ENCODE measurements at places on chromosomes 7 and 10.

DNA sequence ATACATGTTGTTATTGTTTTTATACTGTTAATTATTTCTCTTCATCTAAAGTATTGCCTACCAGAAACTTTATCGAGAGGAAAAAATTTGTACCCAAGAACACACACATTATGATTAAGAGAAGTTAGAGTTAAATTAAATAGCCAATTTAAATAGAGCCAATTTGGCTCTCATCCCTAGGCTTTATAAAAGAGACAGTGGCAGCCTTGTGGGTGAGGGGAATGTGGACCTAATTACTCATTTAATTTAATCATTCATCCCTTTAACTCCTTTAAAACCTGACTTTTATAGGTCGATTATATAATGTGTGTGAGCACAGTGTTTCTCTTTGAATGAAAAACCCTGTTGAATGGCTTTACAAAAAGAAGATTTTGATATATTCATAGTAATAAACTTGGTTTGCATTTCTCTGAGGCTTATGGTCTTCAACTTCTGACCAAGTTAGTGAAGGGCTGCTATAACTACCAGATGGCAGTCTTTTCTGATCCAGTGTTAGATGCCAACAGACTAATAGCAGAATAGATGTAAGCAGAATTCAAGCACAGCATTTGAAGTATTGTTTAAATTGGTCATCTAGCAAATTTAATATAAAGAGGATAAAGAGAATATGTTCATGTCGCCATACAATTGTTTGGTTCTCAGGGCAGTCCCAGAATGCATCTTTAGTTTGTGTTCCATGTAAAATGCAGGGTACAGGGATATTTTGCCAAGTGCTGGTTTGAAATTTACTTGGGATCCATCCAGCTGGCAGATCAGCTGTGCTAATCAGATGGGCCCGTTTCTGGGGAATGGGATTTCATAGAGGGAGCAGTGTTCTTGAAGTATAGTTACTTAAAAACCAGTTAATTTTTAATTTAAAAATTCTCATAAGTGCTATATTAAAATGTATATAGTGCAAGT is 25.3 kb downstream of the ADD3 start:
- DNase-seq: no peak

DNA sequence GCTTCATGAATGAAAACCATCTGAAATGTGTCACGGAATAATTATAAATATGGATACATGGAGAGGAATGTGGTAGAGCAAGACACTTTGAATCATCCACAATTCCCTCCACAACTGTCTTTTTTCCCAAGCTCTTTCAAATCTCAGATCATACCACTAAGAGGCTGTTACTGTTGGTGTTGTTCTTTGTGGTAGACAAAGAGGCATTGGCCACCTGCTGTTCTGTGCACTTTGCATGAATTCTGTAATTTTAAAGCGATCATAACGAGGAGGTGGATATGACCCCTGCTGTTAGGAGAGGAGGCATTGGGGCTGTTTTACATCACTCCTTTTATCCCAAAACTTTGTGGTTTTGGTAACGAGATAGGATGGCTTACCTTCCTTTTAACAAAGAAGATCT is 141.2 kb upstream of the KLF6 start:
- no peak for DNase-seq

DNA sequence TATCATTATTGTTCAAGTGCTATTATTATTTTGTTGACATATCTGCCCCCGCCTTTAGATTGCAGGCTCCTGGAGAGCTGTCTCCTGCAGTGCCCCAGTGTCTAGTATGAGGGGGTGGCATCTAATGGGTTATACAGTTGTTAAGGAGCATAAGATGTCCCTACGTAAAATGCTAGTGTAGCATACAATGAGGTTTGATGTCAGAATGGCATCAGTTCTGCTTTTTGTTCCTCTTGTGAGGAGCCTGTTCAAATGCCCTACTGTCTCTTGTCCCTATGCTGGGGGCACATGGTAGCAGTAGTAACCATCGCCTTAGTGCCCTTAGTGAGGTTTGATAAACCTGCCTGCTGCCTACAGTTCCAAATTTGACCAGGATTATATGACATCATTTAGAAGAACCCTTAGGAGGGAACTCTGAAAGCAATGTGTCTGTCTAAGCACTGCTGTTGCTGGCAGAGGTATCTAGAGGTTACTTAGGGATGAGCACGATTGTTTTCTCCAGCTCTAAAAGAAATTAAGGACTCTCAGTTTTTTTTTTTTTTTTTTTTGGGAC is 9.7 kb downstream of the CREM start:
- no peak for DNase-seq

DNA sequence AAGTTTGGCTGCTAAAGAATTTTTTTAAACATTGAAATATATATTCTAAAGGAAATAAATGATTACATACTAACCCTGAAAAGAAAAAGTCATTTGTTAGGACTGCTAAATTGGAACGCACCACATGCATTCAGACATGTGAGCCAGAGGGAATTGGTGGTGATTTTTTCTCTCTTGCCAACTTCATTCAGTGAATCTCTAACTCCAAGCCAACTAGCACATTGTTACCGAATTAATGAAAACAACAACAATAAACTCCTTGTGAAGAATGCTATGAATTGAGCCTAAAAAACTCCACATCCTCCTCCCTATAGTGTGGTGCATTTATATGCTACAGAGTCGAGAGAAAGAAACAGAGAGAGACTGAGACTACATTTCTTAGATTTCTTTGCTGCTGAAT is 135.5 kb upstream of the CACNA2D1 start:
- DNase-seq: no peak

GRCh38 chr7:31633894-31634494 is 53.0 kb upstream of the PPP1R17 start:
- DNase-seq: no peak

DNA sequence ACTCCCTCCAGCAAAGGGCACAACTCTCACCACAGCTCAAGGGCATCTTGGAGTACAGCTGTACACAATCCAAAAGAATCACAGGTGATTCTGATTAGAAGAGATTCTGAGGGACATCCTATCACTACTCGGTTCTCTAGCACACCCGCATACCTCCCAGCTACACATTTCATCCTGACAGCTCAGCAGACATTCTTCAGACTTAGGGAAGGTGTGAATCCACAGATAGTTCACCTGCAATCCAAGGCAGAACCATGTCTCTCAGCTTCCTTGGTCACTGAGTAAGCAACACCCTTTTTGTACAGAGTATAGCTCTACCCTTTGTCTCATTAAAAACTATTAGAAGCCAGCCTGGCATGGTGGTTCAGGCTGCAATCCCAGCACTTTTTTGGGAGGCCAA is 26.8 kb upstream of the FBXW4 start:
- no peak for DNase-seq

GRCh38 chr10:119183664-119184412 is 5.2 kb upstream of the PRDX3 start:
- DNase-seq: peak; percentile 46

- no peak for DNase-seq
These were observed 12.7 kb downstream of the LMTK2 start for GRCh38 chr7:98119256-98119918.

GRCh38 chr10:102460836-102461186 is 9.5 kb upstream of the C10orf95 start:
- no peak for DNase-seq

GRCh38 chr7:121513105-121513504 is 117.0 kb upstream of the FAM3C start:
- no peak for DNase-seq

- DNase-seq: no peak
These were observed 29.0 kb downstream of the ATOH7 start for GRCh38 chr10:68202960-68203353.

DNA sequence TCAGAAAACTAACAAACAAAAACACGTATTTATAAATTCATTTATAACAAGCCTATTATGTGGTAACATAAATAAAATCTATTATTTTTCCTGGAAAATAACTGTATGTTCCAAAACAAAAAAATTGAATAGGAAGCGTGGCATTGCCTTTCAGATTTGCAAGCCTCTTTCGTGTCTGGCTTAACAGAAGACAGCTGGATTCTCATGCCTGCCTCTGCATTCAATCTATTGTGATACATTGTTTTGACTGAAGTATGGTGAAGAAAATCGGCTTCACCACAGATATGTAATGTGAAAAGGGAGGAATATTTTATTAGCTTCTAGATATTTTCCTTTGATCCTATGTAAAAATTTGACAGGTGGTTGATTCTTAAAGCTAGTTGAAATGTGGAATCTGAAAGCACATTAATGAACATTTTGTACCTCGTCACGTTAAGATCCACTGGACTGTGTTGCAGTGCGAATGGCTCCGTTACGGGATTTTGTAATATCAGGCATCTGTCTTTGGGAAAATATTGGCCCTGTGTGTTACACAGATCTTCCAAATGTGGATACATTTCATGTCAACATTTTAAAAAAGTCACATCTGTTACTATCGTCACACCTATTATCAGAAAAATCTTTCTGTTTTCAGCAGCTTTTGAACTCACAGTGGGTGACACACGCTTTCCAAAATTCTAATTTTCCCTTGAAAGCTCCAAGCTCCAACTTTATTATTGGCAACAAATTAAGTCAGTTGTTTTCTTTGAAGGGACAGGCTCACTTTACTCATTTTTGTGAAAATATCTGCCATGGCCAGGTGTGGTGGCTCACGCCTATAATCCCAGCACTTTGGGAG is 26.2 kb downstream of the PALD1 start:
- no peak for DNase-seq

GRCh38 chr7:94738071-94738470 is 82.1 kb upstream of the SGCE start:
- DNase-seq: no peak

DNA sequence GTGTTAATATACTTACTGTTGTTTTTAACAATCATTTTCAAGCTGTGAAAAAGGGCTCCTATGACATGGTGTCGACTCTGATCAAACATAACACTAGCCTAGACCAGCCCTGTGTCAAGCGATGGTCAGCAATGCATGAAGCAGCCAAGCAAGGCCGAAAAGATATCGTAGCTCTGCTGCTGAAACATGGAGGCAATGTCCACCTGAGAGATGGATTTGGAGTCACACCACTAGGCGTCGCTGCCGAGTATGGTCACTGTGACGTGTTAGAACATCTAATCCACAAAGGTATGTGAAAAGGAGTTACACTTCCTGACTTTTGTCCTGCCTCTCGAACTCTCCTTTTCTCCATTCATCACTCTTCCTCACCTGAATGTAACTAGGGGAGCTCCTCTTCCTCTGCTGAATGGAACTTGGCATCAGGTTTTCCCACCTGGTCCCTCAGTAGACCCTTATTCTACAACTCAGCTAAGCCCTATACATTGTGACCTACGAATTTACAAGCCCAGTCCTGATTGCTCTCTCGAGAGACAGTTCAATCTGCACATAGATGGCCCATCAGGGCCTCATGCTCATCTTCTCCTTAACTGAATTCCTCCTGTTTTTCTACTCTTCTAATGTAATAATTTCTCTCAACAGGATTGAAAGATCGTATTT is 23.0 kb downstream of the ASB15 start:
- DNase-seq: no peak

DNA sequence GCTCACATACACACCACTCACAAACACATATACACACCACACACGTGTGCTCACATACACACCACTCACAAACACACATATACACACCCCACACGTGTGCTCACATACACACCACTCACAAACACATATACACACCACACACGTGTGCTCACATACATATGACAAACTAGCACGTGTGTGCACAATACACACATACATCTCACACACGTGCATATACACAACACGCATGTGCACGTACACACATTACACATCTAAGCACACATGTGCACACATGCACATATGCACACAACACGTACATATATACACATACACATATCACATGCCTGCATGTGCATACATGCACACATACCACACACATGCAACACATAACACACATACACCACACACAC is 78.3 kb upstream of the FOXK1 start:
- no peak for DNase-seq

DNA sequence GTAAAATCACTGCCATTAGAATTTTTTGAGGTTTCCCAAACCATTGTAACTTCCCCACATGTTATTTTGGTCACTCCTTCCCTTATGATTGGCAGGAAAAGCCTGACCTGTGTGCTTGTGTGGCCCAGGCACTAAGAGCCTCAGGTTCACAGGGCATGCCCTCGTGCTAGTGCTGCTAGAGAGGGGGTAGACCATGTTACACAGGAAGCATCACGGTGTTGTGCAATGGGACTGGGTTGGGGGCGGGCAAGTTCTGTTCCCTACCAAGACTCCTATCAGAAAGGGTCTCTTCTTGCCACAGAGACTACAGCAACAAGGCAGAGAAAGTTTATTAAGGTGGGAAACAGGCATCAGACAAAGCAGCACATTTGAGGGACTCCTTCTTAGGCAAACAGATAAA is 32.2 kb downstream of the LSM5 start:
- no peak for DNase-seq

GRCh38 chr7:136958016-136958415 is 89.6 kb downstream of the CHRM2 start:
- no peak for DNase-seq

- DNase-seq: no peak
These were observed 169.5 kb upstream of the CHRM2 start for GRCh38 chr7:136698977-136699376.

GRCh38 chr10:17231788-17232187 is 3.7 kb downstream of the VIM start:
- DNase-seq: no peak

- DNase-seq: no peak
These were observed 37.2 kb downstream of the MKLN1 start for GRCh38 chr7:131364767-131365344.

GRCh38 chr10:30456266-30456665 is 22.3 kb downstream of the MAP3K8 start:
- DNase-seq: no peak

DNA sequence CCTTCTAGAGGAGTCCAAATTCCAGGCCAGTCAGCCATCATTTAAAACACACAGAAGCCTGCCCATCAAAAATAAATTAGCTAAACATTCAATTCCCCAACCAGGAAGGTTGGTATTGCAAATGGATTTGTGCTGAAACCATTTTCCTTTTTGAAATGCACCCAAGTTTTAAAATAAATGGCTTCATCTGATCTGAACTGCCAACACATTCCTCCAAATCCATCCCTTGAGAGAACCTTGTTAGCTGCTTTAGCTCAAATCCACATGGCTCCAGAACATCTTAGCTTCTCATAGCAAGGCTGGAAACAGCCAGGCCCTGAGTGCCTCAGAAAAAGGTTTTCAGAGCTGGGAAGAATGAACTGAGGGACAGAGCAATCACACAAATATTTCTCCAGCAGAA is 306.3 kb downstream of the FZD1 start:
- DNase-seq: no peak

GRCh38 chr7:15087771-15088170 is 185.2 kb upstream of the DGKB start:
- DNase-seq: no peak

- no peak for DNase-seq
These were observed 1.5 kb upstream of the RELN start for GRCh38 chr7:103990991-103991390.

Data from ovary (tissue), 10 donors.